ENCODE measurements at places on chromosomes 4 and X.

DNA sequence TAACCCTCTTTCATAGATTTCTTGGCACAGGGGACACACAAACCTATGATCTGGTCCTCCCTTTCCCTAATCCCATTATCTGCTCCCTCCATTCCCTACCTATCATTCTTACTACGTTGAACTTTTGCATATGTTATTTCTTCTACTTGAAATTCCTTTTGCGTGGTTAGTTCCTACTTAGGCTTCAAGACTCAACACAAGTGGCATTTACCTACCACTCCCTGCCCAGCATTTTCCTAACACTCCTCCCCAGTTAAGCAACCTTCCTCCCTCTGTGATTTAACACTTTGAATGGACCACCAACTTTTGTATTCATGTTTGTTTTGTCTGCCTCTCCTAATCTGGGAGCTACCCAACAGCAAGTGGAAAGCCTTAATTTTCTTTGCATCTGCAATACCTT, 1113.7 kb downstream of the STIM2 start:
- no peak for DNase-seq

GRCh38 chrX:150203248-150203645, 159.9 kb upstream of the MAMLD1 start:
- no peak for DNase-seq

- no peak for DNase-seq
These were observed 415.8 kb upstream of the GRID2 start for GRCh38 chr4:91887926-91888325.

DNA sequence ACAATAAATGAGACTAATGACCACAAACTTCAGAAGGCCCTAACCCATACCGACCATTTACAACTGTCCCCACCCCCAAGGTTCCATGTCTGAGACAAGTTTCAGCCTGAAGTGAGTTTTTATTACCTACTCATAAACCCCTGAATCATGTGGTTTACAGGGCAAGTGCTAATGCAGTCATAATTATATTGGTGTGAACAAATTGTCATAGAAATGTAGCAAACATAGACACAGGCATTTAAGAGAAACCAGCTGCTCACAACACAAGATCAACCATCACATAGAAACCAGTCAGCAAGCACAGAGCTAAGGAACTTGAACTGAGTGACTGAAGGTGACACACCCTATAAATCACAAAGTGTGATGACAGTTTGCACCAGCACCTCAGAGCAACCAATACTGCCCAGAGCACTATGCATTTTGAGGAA, 173.8 kb upstream of the MID1 start:
- DNase-seq: no peak

DNA sequence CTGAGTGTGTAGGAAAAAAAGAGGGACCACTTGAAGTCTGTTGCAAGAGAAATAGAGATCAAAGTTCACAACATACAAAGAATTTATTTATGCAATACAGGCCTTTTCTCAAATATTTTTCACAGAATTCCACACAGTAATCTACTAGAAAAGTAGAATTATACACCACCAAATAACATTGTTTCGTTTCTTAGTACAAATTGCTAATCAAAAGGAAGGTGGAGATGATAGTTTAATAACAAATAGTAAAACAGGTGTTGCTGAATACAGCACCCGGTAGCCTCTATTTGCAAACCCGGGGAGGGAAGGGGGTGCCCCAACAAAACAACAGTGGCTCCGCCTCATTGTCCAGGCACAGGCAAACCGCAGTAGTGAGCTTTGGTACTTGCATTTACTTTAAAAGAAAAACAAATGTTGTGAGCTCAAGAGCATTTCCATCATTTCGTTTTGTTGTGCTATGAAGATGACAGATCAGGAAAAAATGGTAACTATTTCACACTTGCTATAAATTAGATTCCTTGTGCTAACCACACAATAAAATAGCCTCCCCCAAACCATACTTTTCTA, 186.4 kb downstream of the DCLK2 start:
- no peak for DNase-seq

DNA sequence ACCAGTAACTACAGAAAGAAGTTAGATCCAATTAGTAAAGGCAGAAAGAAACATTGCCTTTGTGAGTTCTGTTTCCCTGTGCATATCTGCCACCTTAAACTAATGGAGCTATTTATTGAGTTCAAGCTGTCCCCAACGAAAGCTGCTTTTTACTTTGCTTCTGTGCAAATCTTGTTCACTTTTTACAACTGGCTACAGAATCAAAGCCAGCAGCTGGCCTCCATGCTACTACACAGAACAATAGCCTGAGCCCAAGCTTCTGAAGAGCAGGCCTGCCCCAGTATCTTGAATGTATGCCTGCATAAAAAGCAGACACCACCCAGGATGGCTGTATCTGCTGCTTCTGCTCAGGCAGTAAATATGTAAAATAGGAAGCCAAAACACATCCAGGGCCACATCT, 28.1 kb downstream of the ANK2 start:
- DNase-seq: no peak

DNA sequence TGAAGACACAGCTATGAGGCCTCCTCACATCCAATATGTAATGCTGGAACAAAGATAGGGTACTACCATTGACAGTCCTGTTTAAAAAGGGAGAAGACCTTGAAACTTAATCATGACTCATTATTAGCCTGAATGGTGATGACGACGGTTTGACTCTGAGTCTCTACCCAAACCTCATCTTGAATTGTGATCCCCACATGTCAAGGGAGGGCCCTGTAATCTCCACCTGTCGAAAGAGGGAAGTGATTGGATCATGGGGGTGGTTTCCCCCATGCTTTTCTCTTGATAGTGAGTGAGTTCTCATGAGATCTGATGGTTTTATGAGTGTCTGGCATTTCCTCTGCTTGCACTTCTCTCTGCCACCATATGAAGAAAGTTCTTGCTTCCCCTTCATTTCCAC, 395.3 kb upstream of the CPEB2 start:
- DNase-seq: no peak

GRCh38 chr4:169115897-169116254, 105.8 kb upstream of the CBR4 start:
- DNase-seq: no peak

DNA sequence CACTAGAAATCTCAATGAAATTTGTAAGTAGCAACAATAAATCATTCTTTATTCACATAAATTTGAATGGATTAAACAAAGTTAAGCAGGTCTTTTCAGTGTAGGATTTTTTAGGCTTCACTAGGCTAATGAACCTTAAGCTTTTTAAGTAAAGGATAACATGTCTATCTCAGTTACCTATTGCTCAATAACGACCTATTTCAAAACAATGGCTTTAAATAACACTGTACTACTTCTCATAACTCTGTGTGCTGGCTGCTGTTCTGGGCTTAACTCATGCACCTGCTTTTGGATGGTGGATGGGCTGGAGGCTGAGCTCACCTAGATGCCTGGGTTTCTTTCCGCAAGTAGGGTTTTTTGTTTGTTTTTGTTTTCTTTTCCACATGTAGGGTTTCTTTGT, 495.0 kb upstream of the SLIT2 start:
- no peak for DNase-seq

- DNase-seq: no peak
These were observed 42.4 kb downstream of the KIAA0232 start for GRCh38 chr4:6824772-6825402.

DNA sequence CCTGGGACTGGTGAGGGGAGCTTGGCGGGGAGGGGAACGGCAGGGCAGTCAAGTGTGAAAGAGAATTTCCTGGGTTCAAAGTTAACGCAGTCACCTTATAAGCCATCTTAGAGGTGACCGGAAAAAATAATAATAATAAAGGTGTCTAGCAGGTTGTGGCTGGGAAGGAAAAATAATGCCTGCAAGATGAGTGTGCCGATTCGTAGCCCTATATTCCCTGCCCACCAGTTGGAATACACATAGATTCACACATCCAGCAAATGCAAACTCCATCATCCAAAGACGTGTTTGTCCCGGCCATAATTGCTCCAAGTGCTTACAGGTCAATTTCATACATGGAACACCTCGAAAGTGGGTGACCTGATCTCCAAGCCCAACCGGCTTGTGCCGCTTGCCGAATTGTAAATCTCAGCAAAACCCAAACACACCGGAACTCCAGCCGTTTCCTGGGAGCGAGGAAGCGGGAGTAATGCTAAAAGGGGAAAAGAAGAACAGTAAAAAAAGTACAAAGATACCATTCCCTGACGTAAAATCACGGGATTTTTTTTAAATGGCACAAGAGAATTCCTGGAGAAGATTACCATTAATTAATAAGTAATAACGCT, 1.3 kb upstream of the FAT1 start:
- no peak for DNase-seq

- DNase-seq: no peak
These were observed 2.8 kb upstream of the SEL1L3 start for GRCh38 chr4:25865586-25865985.

- DNase-seq: no peak
These were observed 215.5 kb upstream of the UGT8 start for GRCh38 chr4:114383067-114383466.

DNA sequence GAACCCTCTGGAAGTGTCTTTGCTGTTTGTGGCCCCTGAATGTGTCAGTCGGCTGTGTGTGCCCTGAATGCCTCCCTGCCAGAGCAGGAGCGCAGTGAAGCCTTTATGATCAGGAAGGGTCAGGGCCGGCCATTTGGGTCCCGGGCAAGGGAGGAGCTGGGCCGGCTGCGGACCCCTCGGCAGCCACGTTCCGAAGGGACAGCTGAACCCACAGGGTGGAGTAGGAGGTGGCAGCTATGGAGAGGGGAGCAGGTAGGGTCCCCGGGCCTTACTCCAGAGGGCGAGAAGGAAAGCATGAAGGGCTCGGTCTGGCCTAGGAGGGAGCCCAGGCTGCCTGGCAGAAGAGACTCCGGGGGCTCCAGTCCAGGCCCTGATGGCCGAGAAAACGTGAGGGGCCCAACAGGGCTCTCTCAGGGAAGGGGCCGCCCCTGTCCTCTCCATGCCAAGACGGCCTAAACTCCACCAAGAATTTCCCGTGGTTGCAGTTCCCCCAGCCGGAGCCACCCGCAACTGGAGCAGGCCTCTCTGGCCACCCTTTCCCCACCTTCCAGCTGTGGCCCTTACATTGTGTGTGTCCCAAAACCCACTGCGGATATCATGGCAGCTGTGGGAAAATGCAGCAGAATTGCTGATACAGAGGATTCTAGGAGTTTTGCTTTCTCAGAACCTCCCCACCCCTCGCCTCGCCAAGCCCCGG, 182.2 kb upstream of the STK26 start:
- DNase-seq: no peak

DNA sequence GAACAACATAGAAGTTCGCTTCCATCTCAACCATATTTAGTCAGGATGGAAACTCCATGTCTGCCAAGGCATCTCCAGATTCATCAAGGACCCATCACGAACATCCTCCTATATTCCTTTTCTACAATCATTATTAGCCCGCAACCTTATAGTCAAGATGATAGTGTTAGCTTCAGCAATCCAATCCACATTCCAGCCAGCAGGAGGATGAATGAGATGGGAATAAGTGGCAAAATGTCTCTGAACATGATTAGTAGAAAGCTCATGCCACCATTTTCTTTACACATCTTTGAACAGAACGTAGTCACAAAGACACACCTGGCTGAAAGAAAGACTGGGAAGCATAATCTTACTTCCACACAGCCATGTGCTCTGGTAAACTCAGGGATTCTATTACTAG, 18.6 kb upstream of the NR0B1 start:
- no peak for DNase-seq

DNA sequence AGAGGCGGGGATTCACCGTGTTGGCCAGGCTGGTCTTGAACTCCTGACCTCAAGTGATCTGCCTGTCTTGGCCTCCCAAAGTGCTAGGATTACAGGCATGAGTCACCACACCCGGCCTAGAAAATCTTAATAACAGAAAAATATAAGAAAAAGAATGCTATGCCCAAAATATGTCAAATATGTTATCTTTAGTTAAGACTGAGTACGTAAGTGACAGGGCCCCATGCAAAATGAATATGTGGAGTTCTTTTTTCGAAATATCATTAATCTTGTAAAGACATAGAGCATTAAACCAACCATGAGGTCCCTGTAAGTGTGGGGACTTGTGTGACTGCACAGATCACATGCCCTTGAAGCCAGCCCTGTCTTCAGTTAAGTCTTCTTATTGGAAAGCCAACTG, 8.9 kb upstream of the ZNF518B start:
- DNase-seq: no peak

- no peak for DNase-seq
These were observed 680.9 kb upstream of the AADAT start for GRCh38 chr4:170770664-170771063.

DNA sequence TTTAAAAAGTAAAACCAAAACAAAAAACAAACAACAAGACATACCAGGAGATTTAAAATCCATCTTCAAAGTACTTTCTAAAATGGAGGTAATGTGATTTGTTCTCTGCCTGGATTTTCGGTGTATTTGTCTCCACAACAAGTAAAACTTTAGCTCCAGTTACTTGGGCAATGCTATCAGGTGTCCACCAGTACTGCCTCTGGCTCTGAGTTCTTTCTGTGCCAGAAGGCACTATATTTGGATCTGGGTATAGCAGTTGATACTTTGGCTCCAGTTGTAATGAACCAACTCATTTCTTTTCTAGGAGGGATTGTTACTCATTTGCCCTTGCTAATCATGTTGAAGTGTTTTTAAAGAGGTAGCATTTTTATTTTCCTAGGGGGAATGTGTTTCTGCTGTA, 9.5 kb upstream of the PDLIM5 start:
- DNase-seq: no peak

- no peak for DNase-seq
These were observed 8.6 kb upstream of the KIAA0232 start for GRCh38 chr4:6773616-6774540.

- DNase-seq: no peak
These were observed 858.9 kb downstream of the PDHA2 start for GRCh38 chr4:96698831-96699230.

DNA sequence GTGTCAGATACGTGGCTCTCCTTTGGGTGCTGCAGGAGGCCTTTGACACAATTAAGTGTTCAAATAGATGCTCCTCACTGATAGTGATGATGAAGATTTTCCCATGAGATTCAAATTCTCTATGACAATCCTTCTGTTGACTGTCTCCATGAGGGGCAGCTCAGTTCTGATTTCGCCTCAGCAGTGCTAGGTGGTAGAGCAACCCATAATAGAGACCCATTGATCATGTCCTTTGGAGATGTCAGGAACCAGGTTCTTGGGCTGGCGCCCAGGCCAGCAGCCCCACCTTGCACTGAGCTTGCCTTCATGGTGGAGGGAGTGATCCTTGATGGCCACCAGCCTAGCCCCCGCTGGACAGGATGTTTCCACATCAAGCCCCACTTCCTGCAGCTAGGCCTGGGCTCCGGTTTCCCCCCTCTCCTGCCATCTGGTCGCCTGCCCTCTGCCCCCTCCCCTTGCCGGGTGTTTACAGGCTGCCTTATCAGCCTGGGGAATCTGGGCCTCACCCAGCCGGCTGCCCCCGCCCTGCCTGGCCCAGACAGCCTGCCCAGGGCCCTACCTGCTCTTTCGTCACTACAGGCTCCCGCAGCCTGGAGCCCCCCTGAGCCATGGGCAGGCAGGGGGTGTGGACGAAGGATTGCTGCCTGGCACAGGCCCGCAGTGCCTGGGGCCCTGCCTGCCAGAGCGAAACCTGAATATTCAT, 12.6 kb downstream of the ELF4 start:
- no peak for DNase-seq

- DNase-seq: no peak
These were observed 8.4 kb downstream of the SCD5 start for GRCh38 chr4:82790060-82790660.
